Stimulated activated CD4-positive, alpha-beta T cell treated with anti-CD3 and anti-CD28 coated beads, Interleukin-4, amount 100 ng/mL, for 4 hours (primary cell): ENCODE measurements at places on chromosomes 11 and 22.

DNA sequence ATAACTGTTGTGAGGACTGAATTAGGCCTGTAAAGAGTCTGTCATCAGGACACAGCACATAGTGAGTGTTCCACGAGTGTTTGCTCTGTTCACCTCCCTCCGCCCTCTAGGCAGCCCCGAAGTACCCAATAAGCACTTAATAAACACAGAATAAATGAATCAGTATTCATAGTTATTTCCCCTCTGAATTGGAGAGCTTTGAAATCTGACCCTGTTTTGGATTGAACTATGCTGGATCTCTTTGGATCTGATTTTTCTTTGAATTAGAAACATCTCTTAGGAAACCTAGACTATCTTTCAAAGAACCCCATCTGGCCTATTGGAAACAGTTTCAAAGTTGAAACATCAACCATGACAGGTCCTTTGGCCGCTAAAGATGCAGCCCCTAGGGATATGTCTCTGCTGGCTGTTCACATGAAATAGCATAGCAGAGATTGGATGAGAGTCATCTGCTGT is 615.5 kb downstream of the NTM start:
- no peak for DNase-seq

DNA sequence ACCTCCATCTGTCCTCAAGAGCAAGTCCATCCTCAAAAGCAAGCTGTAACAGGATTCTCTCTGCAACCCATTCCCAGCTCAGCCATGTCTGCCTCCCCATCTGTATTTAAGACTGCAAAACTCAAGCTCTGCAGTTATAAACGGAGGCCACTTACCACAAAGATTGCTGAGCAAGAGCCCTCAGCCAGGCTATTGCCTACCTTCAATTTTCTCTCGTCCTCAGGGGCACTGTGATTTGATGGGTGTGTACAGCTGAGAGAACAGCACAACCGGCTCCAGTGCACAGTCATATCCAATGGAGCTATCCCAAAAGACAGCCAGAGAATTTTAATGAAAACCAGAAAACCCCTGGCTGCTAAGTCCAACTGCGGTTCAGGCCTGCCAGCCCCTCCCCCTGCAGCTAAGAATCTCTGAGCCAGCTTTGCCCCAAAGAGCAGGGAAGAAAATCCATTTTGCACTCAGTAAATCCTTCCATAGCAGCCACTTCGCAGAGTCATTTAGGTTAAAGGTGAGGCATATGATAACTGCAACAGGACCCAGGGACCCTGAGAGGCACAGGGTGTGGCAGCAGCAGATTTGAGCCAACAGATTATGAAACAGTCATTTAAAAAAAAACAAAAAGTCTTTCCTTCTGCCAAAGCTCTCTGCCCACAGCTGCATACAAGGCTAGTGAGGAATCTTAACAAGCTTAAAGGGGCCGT is 37.6 kb downstream of the RAB30 start:
- DNase-seq = no peak

GRCh38 chr11:16505481-16505880 is 149.1 kb upstream of the SOX6 start:
- no peak for DNase-seq

- no peak for DNase-seq
Measured at GRCh38 chr22:48234011-48234410, 1471.6 kb downstream of the TBC1D22A start.

GRCh38 chr22:49869845-49870712 is 16.4 kb downstream of the ZBED4 start:
- no peak for DNase-seq
